ENCODE measurements at places on chromosomes 11 and 22.

GRCh38 chr22:19632668-19633148, 81.6 kb upstream of the SEPTIN5 start:
- DNase-seq = no peak

GRCh38 chr11:85602526-85603213, 24.5 kb downstream of the DLG2 start:
- no peak for DNase-seq

DNA sequence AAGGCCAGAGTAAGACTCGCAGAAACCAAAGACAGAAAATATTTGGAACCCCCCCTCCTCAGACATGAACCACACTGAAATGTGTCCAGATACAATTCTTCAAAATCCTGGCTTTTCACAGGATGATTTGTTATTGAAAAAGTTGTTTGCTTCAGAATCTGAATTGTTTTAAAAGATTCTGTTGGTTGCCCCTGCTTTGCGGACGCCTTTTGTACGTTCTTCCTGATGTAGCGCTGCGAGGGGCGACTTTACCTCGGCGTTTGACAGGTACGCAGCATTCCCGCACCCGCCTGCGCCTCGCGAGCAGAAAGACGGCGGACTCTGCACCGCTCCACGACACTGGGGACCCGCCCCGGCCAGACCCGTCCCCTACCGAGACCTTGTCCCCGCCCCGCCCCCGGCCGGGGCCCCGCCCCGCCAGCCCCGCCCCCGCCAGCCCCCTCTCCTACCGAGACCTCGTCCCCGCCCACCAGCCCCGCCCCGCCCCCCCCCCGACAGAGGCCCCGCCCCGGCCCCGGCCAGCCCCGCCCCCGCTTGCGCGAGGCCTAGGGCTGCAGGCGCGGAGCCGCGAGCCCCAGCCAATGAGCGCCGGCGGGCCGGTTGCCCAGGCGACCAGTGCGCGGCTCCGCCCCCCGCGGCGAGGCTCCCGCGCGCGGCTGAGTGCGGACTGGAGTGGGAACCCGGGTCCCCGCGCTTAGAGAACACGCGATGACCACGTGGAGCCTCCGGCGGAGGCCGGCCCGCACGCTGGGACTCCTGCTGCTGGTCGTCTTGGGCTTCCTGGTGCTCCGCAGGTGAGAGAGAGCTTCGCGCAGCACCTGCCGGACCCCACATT, at the start of gene GLB1L2:
Gene GLB1L2 (plus strand): TSS at position 635 of the 835 bp plus-strand sequence. CDS start 74 bp downstream, at position 709.
- DNase-seq = peak; percentile 82

GRCh38 chr11:70618431-70619101, 220.2 kb downstream of the CTTN start:
- peak; percentile 65 for DNase-seq

- DNase-seq = no peak
Measured at GRCh38 chr11:85815186-85815931, 4.4 kb upstream of the SYTL2 start.

DNA sequence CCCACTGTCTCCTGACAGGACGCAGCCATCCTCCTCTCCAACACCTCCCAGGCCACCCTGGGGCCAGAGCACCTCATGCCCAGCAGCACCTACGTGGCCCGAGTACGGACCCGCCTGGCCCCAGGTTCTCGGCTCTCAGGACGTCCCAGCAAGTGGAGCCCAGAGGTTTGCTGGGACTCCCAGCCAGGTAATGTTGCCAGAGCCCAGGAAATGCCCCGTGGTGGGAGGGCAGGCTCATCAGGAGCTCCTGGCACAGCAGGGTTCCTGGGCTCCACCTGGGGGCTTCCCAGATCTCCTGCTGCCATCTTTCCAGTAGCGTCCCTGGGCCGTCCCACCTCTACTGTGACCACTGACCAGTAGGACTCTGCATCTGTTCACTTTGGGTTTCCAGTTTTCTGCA, 16.2 kb downstream of the CSF2RB start:
- no peak for DNase-seq

DNA sequence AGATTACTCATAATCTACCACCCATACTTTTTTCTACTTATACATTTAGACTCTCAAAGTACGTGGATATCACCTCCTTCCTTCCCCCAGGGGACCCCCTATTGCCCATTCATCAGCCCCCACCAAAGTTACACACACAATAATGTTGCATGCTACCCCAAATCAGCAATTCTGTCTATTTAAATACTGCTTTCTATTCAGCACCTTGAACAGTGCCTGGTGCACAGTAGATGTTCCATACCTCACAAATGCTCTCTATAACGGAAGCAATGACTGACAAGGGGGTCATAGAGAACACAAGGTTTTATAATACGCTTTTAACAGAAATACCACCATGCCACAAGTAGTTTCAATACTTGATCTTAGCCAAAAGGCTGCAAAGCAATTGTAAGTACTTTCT, 370.7 kb downstream of the MIAT start:
- no peak for DNase-seq

GRCh38 chr11:121895919-121896318, 220.1 kb downstream of the BLID start:
- DNase-seq = no peak

DNA sequence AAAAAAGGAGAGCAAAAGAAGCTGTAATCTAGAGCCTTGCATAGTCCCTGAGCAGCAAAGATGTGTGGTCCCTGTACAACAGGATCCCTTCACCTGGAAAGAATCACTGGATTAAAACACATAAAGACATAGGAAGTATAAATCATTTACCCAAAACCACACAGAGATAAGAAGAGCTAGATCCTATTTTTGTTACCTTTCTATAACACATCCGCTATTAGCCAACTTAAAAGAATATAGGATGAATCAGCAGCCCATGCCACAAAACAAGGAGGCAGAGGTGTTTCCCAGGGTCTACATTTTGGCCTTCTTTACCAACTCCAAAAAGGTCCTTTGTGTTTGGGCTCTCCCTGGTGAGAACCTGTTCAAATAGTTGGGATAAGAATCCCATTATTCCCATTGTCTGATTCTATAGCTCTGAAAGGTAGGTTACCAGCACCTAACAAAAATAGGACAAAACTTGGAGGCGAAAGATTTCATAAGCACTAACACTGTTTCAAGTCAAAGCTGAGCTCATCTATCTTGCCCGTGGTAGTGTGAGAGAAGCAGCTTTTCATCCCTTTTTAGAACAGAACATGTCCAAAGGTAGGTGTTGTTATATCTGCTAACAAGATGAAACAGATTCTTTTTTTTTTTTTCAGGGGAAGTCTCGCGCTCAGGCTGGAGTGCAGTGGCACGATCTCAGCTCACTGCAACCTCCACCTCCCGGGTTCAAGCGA, 26.8 kb downstream of the PAK1 start:
- no peak for DNase-seq
